ENCODE measurements at places on chromosomes 12 and 14.
A peak's percentile ranks its signal among the peaks of the same experiment; 100 is the strongest.

GRCh38 chr12:49552014-49552413 is 13.2 kb downstream of the KCNH3 start:
- no peak for DNase-seq

DNA sequence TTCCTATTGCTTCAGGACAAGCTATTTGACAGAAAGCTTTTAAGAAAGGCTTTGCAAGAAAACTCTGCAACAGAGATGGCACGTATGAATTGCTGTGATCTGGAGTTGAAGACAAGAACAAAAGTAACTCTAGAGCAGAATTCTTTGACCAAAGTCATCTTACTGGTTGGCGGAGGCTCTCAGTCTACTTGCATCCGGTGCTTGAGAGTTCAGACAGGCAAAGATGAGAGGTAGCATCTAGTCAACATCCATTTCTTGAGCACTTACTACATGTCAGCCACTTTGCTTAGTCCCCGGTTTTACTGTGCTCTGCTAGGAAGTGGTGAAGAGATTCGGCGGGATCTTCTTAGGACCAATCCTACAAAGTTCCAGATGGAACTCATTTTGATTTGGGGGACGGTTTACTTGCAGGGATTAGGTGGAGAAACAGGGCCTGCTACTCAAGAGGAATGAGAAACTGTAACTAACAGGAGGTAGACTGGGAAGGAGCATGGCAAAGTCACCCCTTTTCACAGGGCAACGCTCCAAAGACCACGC is 404 bp upstream of the CCDC91 start:
- no peak for DNase-seq

GRCh38 chr14:66485910-66486421 is at the start of gene CCDC196:
TSS of gene CCDC196 (plus strand) at chr14:66486371. CDS start at chr14:66486503, 132 bp downstream.
- DNase-seq: no peak

DNA sequence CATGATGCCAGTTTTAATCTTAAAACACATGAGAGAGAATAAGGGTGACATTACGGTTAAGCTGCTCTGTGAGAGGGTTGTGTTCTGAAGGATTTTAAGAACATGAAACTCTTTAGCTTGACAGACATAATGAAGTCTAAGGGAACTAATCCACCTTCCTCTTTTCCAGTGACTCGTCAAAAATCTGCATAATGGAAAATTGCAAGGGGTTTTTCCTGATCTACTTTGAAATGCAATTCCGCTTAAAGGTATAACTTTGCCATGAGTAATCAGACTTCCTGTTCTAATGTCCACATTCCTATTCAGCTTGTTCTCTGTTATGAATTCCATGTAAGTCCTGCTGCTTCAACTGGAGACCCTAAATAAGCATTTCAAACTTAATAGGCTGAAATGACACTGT is at the start of gene ZNF705A:
TSS of gene ZNF705A (plus strand) at position 171 of the 400 bp plus-strand sequence. CDS start 15,611 bp downstream, outside the sequence.
- DNase-seq: no peak

- DNase-seq: no peak
Measured at GRCh38 chr12:89671469-89671868, 37.2 kb downstream of the ATP2B1 start.

- DNase-seq: no peak
Measured at GRCh38 chr12:77816196-77816595, 14.5 kb upstream of the NAV3 start.

DNA sequence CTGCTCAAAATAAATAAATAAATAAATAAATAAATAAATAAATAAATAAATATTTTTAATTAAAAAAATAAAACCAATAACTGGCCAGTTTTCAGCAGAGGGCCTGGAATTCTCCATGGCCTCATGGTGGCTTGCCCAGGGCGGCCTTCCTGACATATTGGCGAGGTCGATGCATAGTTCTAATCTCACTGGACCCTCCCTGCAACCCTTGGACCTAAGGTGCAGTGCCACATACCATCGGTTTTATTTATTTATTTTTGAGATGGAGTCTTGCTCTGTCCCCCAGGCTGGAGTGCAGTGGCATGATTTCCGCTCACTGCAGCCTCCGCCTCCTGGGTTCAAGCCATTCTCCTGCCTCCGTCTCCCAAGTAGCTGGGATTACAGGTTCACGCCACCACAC is 3.9 kb upstream of the VSIG10 start:
- no peak for DNase-seq

DNA sequence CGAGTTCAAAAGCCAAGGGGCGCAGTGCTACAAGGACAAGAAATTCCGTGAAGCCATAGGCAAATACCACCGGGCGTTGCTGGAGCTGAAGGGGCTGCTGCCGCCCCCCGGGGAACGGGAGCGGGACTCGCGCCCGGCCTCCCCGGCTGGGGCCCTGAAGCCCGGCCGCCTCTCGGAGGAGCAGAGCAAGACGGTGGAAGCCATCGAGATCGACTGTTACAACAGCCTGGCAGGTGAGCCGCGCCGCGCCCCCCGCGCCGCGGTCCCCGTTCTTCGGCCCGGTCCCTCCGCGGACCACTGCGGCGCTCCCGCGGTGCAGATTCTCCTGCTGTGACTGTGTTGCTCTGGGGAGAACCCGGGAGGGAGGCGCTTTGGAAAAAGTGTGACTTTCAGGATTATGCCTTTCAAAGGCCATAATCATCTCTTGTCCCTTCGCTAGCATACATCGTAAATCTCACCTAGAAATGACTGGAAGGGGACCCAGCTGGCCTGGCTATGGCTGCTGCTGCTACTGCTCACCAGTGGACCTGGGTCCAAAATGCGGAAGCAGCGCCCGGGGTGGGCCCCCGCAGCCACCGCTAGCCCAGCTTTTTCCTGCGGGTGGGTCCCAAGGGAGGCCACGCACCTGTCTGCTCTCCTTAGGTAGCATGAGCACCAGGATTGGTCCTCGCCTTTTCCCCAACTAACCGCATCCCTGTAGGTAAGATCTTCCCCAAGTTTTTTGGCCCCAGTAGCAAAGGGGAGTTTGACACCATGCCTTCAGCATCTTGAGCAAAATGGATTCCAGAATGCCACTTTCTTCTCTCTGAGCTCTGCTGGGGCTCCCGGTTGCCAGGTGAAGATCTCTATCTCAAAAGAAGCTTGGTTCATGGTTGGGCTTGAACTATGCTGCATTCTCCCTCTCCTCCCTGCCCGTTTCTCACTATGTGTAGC is 853 bp downstream of the TTC9 start:
- DNase-seq: no peak

DNA sequence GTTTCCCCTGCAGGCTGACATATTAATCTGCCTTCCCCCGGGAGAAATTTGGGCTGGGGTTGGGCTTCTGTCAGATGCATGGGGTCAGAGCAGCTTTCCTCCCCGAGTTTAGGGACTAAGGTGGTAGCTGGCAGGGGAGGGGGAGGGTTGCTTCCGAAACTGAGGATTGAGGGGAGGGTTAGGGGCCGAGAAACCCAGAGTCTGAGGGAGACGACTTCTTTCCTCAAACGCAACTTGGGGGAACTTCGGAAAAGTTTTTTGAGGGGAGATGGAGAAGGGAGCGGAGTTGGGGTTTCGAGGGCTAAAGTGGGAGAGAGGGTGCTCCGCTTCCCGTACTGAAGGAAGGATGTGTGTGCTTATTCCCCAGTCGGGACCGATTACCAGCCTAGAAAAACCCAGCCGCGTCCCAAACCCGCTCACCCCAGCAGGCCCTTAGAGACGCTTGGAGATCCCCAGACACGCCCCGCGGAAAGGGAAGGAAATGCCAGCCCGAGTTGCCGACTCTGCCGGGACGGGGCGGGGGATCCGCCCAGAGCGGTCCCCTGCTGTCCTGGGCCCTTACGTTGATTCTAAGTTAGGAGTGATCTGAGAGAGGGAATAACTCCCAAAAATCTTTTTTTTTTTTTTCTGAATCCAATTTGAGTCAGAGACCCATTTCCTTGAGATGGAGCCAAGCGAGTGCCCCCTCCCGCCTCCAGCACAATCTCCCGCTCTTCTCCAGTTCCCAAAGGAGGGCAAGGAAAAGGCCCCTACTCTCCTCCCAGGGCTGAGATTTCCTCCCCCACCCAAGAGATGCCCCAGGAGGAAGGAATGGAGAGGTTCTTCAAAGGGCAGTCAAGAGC is 61.9 kb downstream of the SMUG1 start:
- DNase-seq: no peak

- DNase-seq: no peak
Measured at GRCh38 chr12:89899651-89900050, 191.0 kb upstream of the ATP2B1 start.

- no peak for DNase-seq
Measured at GRCh38 chr12:115944837-115945490, 332.5 kb downstream of the MED13L start.

DNA sequence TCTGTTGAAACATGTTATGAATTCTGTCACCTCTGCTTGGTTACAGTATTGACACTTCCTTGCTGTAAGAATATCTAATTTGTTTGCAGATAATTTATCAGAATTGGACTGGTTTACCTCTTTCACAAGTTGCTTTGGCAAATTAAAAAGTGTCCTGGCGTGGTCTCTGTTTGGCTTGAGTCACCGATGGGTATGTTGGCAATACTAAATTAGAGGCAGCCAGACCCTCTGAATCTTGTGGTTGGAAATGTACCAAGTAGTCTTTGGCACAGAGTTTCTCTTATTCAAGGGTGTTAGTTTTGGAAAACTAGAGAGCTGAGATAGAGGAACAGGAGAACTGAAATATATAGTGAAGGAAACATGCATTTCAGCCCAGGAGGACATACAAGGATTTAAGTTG is 521.1 kb upstream of the MGAT4C start:
- no peak for DNase-seq

GRCh38 chr12:14695715-14696141 is 671 bp downstream of the GUCY2C start:
- DNase-seq: no peak

DNA sequence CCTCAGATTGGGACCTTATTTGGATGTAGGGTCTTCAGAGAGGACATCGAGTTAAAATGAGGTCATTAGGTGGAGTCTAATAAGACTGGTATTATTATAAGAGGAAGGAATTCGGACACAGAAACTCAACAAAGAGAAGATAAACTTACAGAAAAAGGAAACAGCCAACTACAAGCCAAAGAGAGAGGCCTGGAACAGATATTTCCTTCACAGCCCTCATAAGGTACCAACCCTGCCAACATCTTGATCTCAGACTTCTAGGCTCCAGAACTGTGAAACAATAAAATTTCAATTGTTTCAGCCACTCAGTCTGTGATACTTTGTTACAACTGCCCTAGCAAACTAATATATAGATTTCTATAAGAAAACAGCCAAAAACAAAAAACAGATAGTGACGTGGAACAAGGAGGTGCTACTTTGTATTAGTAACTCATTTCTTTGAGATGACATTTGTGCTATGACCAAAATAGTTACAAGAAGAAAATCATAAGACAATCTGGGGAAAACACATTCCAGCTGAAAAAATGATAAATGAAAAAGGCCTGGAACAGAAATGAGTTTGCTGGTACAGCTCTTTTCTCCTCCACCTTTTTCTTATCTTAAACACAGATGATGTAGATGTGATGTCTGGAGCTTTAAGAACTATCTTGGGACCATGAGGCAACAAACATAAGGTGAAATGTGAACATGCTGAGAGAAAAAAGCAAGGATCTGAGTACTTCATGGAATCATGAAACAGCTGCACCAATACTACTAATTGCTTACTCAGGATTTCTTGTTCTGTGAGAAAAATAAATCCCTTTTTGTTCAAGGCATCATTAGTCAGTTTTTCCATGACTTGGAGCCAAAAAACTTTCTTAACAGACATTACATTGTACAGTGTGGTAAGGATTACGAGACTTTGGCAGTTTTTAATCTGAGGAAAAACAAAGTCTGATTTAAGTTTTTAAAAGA is 243.2 kb downstream of the ANO6 start:
- no peak for DNase-seq

GRCh38 chr12:107284692-107285091 is 191.3 kb upstream of the CRY1 start:
- no peak for DNase-seq

DNA sequence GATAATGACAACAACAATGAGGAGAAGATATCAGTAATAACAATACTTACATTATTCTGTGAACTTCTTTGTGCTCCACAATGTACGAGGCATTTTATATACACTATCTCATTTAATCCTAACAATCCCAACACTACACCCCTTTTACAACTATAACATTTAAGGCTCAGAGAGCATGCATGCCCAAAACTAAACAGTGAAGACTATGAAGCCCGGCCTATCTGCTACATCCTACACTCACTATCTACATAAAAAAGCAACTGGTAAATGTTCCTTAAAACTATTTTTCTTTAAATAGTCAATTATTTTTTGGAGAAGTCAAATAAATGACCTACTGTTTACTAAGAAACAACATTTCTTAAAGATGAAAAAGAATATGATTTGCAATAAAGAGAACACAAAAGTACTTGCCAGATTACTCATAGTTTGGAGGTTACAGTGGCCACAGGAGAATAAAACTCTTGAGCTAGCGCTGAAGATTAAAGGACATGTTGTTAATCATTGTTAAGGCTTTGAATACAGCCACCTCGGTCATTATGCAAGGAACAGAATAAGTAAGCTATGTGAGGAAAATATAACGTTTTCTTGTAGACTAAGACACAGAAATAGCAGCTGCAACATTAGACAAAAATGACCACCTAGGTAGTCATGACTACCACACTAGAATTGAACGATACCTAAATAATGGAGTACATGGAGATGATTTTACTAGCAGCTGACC is 56.7 kb downstream of the EPS8 start:
- DNase-seq: no peak

- DNase-seq: no peak
Measured at GRCh38 chr12:99948370-99948769, 36.4 kb downstream of the ANKS1B start.

GRCh38 chr14:56153267-56153666 is 35.1 kb downstream of the PELI2 start:
- no peak for DNase-seq

GRCh38 chr12:6317693-6318439 is 7.4 kb downstream of the PLEKHG6 start:
- no peak for DNase-seq

DNA sequence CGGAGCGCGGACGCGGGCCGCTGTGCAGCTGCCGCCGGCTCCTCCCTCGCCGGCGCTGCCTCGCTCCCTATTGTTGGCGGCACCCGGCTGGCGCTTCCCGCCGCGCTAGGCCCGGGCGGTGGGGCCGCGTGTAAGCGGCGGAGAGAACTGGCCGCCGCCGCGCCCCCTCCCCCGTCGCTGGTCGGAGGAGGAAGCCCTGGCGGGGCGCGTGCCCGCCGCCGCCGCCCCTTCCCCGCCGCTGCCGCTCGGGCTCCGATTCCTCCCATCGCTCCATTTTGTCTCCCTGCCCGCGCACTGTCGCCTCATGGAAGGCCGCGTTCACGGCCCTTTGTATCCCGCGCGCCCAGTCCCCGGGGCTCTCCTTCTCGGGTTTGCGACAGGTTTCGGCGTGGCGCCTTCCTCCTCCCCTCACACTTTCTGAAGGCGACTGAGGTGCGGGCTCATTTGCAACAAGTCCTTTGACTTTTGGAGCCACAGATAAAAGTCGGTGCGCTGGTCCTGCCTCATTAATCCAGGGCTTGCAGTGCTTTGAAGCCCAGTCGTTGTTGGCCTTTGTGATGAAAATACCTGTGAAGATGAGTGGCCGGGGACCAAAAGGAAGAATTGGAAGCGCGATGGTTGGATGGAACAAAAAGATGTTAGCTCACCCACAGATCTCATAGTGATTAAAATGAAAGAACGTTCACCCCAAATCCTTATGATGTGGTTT is 707 bp downstream of the CPSF6 start:
- DNase-seq: peak; percentile 13
